Stimulated activated CD4-positive, alpha-beta T cell treated with anti-CD3 and anti-CD28 coated beads, Interleukin-12 subunit alpha, Interleukin-12 subunit beta, amount 100 ng/mL, for 48 hours (primary cell): ENCODE measurements at places on chromosomes 3 and 15.

- DNase-seq: no peak
These were observed 696.3 kb downstream of the NR2F2 start for GRCh38 chr15:97026781-97027180.

GRCh38 chr15:32838338-32838737 is 120.5 kb downstream of the GREM1 start:
- DNase-seq: no peak

- no peak for DNase-seq
These were observed 120.7 kb downstream of the FNDC3B start for GRCh38 chr3:172159962-172160538.

GRCh38 chr3:127538569-127538968 is 52.0 kb downstream of the TPRA1 start:
- no peak for DNase-seq

DNA sequence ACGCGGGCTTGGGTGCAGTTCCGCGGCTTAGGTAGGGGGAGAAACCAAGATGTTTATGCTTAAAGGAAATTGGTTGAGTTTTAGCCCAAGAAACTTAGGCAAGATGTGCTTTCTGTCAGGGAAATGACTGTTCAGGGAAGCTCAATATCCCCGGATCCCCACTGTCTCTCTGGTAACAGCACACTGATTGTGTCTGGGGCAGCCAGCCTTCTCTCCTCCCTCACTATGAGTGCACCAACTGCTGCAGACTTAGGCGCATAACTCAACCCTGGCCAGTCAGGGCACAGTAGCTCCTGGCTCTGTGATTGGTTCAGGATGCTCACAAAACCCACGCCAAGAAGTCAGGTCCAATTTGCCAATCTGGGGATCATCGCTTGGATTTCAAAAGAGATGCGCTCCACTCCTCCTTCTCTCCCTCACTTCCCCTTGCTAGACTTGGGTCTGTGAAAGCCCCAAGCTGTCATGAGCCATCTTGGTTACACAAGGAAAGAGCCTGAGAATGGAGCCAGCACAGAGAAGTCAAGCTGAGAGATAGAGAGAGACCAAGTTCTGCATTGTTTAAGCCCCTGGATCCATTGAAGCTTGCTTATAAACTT is 42.5 kb upstream of the CACNA2D3 start:
- DNase-seq: no peak

GRCh38 chr3:168407381-168407780 is 311.7 kb upstream of the GOLIM4 start:
- no peak for DNase-seq
